ENCODE measurements at places on chromosomes 2 and 18.

- DNase-seq: no peak
These were observed 269.2 kb downstream of the NYAP2 start for GRCh38 chr2:225668606-225669266.

DNA sequence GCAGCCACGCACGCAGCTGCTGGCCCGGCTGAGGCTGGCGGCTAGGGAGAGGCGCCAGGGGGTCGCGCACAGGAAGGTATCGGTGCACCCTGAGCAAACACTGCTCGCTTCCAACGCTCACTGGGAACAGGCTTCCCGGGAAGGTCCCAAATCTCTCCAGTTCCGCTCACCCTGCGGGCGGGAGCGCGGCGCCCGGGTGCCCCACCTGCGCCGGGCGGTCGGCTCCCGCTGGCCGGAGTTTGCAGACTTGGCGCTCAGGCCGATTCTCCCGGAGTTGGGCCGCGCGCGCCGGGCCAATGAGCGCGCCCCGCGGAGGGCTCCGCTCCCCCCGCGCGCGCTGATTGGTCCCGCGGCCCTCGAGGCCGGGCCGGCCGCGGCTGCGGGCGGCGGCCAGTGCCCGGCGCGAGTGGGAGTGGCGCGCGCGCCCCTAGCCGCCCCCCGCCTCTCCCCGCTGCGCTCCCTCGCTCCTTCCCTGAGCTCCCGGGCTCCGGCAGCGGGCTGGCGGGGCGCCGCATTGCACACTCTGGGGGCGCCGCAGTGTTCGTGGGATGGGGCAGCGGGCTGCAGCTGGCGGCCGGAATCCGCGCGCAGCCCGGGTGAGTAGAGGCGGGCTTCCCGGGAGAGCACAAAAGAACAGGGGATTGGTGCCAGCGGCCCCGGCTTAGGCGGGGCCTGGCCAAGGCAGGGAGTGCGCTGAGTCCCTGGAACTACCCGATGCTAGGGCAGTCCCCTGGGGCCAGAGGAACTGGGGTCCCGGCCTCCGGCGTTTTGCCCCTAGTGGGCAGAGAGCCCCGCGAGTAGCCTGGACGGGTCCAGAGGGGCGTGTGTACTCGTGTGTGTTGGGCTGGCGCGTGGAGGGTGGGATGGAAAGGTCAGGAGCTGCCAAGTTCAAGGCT lies at the start of gene LYPD6:
Gene LYPD6, plus strand, starts transcription at position 461 of the 896 bp plus-strand sequence. CDS start 107,122 bp downstream, outside the sequence.
- peak; percentile 83 for DNase-seq

DNA sequence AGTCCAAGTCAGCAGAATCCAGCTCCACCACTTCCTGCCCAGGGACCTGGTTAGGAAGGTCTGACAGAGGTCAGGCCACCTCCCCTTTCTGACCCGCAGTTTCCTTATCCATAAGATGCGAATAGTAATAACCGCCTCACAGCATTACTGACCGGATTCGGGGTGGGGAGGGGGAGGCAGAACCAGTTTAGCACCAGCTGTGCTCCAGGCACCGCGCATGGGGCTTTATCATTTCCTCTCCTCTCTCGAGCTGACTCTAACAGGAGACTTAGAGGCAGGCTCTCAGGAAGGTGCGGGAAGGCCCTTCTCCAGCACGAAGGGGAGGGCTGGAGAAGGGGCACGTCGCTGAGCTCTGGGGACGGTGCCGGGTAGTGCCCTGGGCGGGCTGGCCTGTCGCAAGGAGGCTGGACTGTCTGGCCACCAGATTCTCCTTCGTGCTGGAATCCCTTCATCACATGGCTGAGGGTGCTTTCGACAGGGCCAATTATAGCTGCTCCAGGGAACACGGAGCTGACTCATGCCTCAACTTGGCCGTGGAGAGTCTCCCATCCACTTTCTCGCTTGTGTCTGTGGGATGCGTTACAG lies 5.7 kb downstream of the EHD3 start:
- DNase-seq: peak; percentile 89

DNA sequence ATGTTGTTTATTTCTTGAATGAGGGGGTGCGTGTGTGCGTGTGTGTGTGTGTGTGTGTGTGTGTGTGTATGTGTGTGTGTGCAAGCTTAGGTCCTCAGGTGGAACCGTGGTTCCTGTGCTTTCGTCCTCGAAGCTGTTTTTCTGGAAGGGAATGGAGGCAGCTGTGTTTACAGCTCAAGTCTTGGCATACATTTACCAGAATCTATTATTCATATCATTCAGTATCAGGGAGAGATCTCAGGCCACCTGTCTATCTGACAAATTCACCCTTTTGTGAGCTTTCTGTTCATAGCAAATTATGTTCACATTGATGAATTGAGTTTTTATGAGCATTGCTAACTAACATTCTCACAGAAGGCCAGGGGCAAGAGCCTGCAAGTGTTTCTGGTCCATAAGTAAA lies 550.4 kb downstream of the ARHGAP15 start:
- DNase-seq: no peak

DNA sequence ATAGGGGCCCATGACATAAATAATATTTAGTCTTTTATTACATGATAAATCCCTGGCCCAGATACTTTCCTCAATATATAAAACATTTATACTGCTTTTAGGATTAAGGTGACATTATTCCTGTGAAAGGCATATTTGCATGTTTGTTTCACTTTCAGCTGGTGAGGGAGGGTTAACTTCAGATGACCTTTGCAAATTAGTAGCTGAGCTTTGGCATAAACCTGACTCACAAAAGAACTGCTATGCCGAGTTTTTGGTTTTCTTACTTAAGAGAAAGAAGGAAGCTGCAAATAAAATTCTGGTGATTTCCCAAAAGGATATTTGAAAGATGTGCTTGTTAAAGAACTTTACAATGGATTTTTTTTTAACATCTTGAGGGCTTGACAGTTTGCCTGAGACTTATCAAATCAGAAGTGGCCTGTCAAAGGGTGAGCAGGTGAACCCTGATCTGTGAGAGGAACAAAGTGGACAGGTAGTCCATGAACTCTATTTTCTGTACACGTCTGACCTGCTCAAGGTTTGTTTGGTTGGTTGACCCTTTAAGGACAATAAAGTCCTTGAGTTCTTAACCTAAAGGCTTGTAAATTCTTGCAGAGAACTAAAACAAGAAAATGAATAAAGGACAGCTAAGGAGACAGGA lies 93.5 kb downstream of the FAM124B start:
- DNase-seq: no peak

DNA sequence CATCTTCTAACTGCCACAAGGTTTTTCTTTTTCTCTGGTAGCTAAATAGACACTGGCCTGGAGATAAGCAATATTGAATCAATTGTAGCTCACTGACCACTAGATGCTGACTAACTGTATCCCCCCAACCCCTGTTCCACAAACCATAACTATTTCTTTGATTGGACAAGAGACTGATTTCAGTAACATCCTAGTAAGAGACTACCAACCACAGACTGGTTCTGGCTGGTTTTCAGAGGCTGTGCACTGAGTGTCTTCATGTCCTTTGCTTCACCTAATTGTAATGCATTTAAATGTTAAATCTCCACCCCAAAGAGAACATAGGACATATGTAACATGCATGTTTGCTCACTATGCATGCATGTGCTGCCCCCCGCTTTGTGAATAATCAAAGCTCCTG lies 3.2 kb upstream of the AAK1 start:
- no peak for DNase-seq

DNA sequence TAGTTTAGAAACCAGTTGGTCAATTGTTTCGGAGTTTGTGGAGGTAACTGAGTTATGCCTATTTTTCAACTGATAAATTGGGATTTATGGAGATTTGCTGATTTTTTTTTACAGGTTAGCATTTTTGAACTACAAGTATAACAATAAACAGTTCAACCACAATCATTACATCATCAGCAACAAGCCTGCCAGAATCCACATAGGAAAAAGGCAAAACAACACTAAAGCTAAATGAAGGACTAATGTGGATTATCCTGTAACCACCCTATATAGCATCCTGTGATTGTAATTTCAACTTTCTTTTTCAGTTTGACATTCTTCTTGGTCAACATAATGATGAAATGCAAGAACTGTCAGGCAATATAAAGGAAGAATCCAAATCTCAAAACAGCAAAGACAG lies 76.5 kb downstream of the CCDC102B start:
- DNase-seq: no peak

DNA sequence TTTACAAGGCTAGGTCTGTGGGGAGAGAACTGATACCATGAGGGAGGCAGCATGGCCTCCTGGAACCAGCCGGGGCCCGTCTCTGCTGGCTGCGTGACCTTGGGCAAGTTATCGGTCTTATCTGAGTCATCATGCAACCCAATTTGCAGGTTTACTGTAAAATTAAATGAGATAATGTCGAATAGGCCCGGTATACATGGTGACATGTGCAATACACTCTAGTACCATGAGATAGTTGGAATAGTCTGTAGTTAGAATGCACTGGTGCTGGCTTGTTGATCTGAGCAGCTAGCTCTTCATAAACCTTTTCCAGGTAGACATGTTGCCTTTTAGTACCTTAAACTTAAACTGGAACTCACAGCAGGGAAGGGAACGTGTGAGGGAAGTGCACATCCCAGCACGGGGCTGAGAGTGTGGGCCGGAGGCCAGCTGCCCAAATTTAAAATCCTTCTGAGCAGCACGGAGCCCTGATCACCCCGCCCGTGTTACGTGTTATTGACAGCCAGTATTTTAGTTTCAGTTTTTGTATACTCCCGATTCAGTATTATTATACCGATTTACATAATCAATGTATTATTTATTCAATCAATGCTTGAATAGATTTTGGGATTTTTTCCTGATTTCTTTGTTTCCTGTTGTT lies 72.4 kb upstream of the HS6ST1 start:
- DNase-seq: peak; percentile 42

DNA sequence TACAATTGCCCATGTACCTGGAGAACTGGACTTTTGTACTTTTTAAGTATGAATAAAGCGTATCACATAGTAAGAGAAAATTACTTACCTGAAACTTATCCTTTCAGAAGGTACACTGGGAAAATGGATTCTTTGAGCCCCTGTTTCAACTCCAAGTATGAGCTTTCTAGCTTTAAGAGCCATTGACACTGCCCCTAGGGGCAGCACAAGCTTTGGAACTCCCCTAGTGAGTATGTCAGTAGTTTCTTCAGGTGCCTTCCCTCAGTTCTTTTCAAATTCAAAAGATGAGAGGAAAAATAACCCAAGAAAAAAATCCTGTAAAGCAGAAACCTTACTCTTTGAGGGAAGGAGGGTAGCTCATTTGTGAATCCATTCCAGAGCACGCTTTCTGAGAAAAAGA lies 124.1 kb downstream of the MEMO1 start:
- DNase-seq: no peak

DNA sequence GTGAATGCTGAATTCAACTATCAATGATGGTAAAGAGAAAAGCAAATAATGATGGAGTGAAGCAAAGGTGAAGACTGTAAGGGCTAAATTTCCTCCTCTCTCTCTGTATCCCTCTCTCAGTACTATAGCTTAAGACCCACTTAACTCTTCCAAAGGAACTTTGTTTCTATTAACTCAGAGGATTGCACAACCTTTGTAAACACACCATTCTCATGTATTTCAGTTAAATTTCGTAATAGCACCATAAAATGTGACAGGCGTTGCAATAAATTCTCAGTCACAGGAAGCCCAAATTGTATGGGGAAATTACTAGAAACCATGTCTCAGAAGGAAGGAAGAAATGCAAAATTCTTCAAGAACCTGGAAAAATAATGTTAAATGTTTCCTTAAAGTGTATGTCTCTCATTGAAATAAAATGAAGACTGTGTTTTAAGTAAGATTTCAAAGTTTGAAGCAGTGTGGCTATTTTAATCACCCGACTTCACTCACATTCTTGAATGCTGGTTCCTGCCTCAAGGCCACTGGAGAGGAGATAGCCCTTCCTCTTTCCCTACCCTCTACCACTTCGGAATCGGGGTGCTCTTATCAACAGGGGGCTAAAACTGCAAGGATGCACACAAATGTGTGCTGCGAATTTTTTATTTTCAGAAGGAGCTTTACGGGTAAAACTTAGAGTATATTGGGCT lies 112.1 kb downstream of the FTCDNL1 start:
- no peak for DNase-seq

DNA sequence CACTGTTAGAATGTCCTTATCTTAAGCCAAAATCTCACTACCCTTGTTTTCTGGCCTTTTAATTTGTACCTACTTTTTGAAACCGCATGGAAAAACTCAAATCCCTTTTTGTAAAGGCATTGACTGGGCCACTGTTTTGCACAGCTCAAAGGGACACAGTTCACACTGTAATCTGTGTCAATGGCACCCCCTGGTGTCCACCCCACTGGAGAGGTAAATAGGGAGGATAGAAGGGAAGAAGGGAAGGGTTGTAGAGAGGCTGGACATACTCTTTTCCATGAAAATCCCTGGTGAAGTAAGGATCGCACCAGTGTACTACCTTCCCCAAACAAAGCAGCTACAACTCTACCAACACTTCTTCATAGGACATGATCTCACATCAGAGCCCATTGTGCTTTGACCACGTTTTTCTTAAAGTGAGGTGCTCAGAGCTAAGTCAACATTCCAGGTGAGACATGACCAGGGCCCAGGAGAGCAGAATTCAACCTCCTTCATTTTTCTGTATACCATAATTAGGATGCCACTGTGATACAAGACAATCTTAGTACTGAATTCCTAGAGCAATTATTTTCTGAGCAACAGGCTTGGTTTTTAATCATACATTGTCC lies 92.4 kb upstream of the RMDN2 start:
- DNase-seq: peak; percentile 95

DNA sequence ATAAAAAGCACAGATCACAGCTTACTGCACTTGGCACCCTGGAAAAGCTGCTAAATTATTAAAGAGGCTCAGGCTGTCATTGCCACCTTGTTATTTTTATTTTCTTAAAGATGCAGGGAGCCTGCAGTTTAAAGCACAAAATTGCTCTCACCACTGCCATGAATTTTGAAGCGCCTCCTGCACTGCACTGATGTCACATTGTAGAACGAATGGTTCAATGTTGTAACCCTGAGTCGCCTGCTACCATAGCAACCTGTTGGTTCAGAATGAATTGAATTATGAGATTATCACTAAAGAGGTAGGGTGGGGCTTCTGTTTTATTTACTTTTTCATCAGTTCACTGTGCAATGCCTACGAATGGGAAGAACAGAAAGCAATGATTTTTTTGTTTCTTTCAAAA lies 16.5 kb downstream of the SCG2 start:
- no peak for DNase-seq

DNA sequence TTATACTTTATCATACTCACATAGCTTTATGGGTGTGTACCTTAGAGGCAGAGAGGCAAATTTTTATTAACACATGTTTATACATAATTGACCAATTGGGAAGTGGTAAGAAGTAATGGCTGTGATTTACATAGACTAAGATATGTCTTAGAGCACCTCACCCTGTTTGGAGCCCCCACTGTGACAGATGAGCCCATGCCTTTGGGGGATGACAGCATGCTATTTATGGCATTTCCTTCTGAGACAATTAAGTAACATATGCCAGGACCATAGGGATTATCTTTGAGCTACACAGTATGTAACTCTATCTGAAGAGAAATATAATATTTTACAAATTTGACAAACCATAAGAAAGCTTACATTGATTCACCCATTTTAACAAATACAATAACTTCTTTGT lies 1655.3 kb upstream of the ACVR2A start:
- DNase-seq: no peak
